GM23338 (cell line): ENCODE measurements at places on chromosomes 13 and 19.

DNA sequence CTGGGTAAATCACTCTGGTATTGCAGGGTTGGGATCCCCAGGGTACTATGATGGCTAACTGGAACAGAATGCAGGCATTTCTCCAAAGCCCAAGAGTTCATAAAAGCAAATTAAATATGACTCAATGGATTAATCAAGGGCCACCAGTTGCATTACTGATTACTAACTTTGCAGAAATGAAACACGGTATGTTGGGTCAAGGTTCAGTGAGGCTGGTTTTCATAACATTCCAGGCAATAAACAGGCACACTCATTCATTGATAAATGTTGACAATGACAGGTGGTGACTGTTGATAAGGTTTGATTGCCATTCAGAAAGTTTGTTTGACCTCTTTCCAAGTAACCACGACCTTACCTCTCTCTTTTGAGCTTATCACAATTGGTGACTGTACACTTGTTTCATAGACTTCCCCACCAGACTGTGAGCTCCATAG is 506 bp upstream of the AP1M1 start:
- H3K27me3 ChIP-seq, result no peaks in the 10 kb centered on the region
- peak overlapping the region; percentile 96 for H3K4me3 ChIP-seq
- no peaks in the 10 kb centered on the region for H3K36me3 ChIP-seq

DNA sequence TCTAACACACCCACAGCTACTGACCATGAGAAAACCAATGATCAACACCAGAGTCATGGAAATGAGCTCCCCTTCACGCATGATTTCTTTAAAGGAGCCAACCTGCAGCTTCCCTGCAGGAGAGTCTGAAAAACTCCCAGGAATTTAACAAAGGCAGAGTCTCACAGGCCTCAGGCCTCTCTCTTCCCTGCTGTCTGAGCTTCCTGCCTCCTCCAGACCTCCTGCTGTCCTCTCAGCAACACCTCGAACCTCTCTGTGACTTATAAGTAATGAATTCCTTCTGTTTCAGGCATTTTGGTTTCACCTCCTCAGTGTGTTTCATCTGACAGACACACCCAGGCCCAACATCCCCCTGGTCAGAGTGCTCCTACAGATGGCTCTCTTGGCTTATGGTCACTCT is 1044.4 kb downstream of the UQCRFS1 start:
- DNase-seq, result peak; percentile 79
- no peak overlapping the region for H3K4me3 ChIP-seq
- peaks cover 38% of the 10 kb centered on the region for H3K4me1 ChIP-seq
- no peaks in the 10 kb centered on the region for H3K36me3 ChIP-seq

DNA sequence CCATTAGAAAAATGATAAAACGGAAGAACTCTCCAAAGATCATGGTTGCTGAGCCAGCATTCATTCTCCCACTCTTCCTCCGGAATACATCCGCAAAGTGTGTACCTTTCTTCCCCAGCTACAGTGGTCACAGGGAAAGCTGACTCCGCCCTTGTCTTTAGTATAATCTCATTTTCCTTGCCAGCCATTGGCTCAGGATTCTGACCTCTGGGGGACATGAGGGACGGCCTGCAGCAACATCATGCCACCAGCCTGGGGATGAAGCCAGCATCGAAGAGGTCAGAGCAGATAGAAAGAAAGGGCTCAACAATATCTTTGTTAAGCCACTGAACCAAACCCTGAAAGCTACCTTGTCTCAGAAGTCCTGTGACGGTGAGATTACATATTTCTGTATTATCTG is 46.3 kb upstream of the TPP2 start:
- no peaks in the 10 kb centered on the region for H3K27me3 ChIP-seq
- no peaks in the 10 kb centered on the region for H3K36me3 ChIP-seq
- no peaks in the 10 kb centered on the region for H3K4me1 ChIP-seq
- no peak overlapping the region for H3K4me3 ChIP-seq
- peak; percentile 22 for DNase-seq

GRCh38 chr19:45924891-45925447 is 10.4 kb upstream of the NANOS2 start:
- DNase-seq, result no peak
- H3K36me3 ChIP-seq, result no peaks in the 10 kb centered on the region
- peaks cover 19% of the 10 kb centered on the region for H3K27me3 ChIP-seq

- no peak overlapping the region for H3K4me3 ChIP-seq
- peaks cover 7% of the 10 kb centered on the region for H3K36me3 ChIP-seq
- no peaks in the 10 kb centered on the region for H3K4me1 ChIP-seq
- no peak for DNase-seq
Measured at GRCh38 chr13:23349161-23349897, 84.2 kb downstream of the SACS start.

DNA sequence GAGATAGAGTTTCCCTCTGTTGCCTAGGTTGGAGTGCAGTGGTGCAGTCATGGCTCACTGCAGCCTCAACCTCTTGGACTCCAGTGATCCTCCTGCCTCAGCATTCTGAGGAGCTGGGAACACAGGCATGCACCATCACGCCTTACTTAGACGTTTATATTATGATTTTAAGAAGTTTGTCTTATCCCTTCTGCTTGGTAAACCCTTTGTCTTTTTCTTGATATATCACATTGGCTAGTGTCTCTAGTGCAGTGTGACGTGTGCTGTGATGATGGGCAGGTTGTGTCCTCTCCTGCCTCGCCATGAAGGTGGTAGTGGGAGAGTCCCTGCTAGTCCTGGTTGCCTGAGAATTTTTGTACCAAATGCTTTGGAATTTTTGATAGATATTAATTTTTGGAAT is 93.9 kb downstream of the KDM4B start:
- no peaks in the 10 kb centered on the region for H3K4me1 ChIP-seq
- no peak for DNase-seq
- H3K36me3 ChIP-seq, result 0 out of 2 replicates have a peak, but pooled peaks cover 6% of the 10 kb centered on the region
- no peak overlapping the region for H3K27ac ChIP-seq
- no peaks in the 10 kb centered on the region for H3K27me3 ChIP-seq
- H3K4me3 ChIP-seq, result no peak overlapping the region

DNA sequence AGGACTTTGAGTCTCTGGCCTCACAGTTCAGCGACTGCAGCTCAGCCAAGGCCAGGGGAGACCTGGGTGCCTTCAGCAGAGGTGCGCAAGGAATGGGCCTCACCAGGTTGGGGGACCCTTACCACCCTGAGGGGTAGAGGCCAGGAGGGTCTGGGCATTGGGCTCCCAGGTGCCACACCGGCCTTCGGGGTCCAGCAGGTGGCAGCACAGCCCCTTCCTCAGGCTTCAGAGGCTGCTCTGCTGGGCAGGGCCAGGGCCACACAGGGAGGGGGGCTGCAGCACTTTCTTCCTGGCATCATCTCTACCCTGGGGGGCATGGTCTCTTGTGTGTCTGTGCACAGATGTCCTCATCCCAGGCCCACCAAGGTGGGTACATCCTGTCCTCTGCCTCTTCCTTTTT is 12.9 kb downstream of the PIN1 start:
- no peak overlapping the region for H3K27ac ChIP-seq
- H3K4me1 ChIP-seq, result peaks cover 10% of the 10 kb centered on the region; the same call in 1 of the 2 replicates
- no peaks in the 10 kb centered on the region for H3K27me3 ChIP-seq
- DNase-seq, result peak; percentile 72
- H3K4me3 ChIP-seq, result no peak overlapping the region
- no peaks in the 10 kb centered on the region for H3K36me3 ChIP-seq

- peak; percentile 54 for DNase-seq
- H3K36me3 ChIP-seq, result no peaks in the 10 kb centered on the region
- no peaks in the 10 kb centered on the region for H3K4me1 ChIP-seq
- H3K27ac ChIP-seq, result no peak overlapping the region
Measured at GRCh38 chr19:756236-756635, 5.3 kb downstream of the MISP start.

- peaks cover 8% of the 10 kb centered on the region for H3K4me1 ChIP-seq
- DNase-seq, result no peak
- H3K27ac ChIP-seq, result no peak overlapping the region
- H3K36me3 ChIP-seq, result no peaks in the 10 kb centered on the region
- H3K27me3 ChIP-seq, result no peaks in the 10 kb centered on the region
Measured at GRCh38 chr13:51006067-51006845, 96.7 kb downstream of the RNASEH2B start.

DNA sequence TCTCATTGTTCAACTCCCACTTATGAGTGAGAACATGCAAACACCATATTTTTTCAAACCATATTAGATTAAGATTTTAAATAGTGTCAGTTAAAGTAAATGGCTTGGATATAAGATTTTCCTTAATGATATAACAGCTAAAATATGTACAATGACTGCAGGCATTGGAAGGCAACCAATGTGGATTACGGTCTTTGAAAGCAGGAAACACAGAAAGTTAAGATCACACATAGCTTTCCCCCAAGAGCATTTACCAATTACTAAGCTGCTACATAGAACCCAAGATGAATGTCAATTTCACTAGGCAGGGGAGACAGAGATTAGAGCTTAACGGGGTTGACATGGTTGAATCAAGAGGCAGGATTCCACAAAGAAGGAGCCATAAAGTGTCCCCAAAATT is 173.2 kb upstream of the TRPC4 start:
- no peak overlapping the region for H3K27ac ChIP-seq
- H3K4me3 ChIP-seq, result no peak overlapping the region
- DNase-seq, result no peak
- no peaks in the 10 kb centered on the region for H3K36me3 ChIP-seq
- no peaks in the 10 kb centered on the region for H3K27me3 ChIP-seq

DNA sequence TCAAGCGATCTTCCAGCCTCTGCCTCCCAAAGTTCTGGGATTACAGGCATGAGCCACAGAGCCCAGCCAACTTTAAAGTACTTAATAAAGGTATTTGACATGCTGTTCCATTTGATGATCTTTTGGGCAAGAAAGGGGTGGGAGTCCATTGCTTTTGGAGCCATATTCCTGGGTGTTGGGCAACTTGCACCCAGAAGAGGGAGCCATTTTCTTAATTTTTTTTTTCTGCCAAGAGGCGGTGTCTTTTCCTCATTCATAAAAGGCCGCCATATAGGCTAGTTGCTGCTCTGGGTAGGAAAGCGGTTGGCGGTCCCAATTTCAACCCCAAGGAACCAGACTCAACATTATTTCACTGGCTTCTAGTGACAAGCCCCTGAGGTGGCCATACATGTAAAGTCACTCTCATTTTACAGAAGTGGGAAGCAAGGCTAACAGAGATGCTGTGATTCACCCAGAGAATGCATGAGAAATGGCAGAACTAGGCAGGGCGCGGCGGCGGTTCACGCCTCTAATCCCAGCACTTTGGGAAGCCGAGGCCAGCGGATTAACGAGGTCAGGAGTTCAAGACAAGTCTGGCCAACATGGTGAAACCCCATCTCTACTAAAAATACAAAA is 139.6 kb downstream of the CACNA1A start:
- DNase-seq, result peak; percentile 82
- no peak overlapping the region for H3K27ac ChIP-seq
- H3K4me1 ChIP-seq, result no peaks in the 10 kb centered on the region; the same call in 1 of the 2 replicates
- no peaks in the 10 kb centered on the region for H3K27me3 ChIP-seq

DNA sequence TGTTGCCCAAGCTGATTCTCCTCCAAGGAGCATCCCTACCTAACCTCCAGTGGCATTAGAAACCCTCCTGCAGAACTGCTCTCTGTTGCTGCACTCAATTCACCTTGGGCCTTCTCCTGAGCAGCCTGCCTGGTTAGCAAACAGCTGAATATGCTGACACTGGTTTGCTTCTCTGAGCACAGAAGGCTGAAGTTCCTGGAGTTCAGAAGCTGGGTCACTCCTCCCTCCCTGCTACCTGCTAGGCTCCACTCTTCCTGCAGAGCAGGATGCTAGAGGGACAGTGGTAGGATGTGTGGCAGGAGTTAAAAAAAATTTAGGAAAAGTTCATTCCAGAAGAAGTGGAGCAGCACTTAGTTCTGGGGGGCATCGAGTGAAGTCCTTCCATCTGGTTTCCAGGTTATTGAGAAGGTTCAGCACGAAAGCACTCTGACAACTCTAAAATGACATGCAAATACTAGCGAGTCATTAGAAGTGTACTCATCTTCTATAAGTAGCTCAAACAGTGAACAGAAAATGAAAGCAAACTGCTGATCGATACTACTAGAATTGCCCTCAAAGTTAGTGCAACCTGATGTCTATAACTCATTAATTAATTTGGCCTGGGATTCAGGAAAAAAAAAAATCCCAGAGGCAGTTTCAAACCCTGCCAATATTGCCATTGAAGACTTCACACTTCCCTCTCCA is 293.7 kb downstream of the POU4F1 start:
- no peaks in the 10 kb centered on the region for H3K4me1 ChIP-seq
- H3K27ac ChIP-seq, result no peak overlapping the region
- H3K36me3 ChIP-seq, result no peaks in the 10 kb centered on the region
- no peak for DNase-seq
- H3K27me3 ChIP-seq, result no peaks in the 10 kb centered on the region

GRCh38 chr13:22325761-22326160 is 654.9 kb downstream of the FGF9 start:
- peak; percentile 67 for DNase-seq
- H3K4me1 ChIP-seq, result peaks cover 6% of the 10 kb centered on the region; the same call in 1 of the 2 replicates
- H3K27ac ChIP-seq, result no peak overlapping the region
- H3K36me3 ChIP-seq, result no peaks in the 10 kb centered on the region
- no peak overlapping the region for H3K4me3 ChIP-seq

DNA sequence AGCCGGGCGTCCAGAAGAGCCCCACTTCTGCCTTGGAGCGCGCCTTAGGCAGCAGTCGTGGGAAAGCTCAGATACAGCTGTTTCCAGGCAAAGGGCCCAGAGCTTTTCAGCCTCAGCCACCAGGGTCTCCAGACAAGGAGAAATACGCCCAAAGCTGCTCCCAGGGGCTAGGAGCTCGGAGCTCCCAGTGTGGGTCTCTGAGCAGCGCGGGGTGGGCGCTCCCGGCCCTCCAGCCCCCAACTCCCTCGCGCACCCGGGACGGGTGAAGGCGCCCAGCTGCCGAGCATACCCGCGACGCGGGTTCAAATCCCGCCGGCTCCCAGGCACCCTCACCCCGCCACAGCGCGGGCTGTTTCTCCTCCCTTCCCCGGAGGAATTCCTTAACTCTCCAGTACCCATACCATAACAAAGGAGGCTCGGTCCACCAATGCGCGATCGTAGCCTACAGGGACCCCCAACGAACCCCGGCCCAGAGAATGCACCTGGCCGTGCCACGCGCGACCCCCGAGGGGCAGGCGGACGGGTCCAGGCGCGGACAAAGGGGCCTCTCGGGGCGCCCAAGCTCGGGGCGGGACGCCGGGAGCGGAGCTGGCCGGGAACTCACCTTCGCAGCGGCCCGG is 507 bp downstream of the COL4A1 start:
- H3K4me1 ChIP-seq, result peaks cover 35% of the 10 kb centered on the region
- peak; percentile 64 for DNase-seq
- H3K36me3 ChIP-seq, result peaks cover 6% of the 10 kb centered on the region; the same call in 1 of the 2 replicates

- no peak for DNase-seq
- H3K36me3 ChIP-seq, result no peaks in the 10 kb centered on the region
- H3K4me3 ChIP-seq, result peak overlapping the region; percentile 44
- H3K27ac ChIP-seq, result no peak overlapping the region
- no peaks in the 10 kb centered on the region for H3K27me3 ChIP-seq
- H3K4me1 ChIP-seq, result peaks cover 42% of the 10 kb centered on the region
Measured at GRCh38 chr13:109782066-109782822, 4.1 kb downstream of the IRS2 start.

DNA sequence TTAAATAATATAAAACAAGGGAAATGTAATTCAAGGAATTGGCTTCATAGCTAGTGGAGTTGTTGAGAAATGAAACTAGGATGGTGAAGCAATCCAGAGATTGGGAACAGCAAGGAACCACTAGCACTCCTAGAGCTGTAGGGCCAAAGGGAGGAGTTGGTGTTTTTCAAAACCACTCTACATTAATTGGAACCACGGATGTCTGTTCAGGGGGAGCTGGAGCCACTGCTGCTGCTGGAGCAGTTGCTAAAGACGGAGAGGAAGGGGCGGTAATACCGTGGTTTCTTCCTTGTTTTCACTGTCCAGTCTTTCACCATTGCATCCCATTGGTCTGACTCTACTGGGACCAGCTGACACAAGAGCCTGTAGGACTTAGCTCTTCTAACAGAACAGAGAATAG is 8.5 kb downstream of the DNAJC15 start:
- H3K27me3 ChIP-seq, result no peaks in the 10 kb centered on the region
- H3K36me3 ChIP-seq, result no peaks in the 10 kb centered on the region
- DNase-seq, result no peak
- no peak overlapping the region for H3K4me3 ChIP-seq
- H3K4me1 ChIP-seq, result no peaks in the 10 kb centered on the region
- H3K27ac ChIP-seq, result no peak overlapping the region
